ENCODE measurements at places on chromosomes 1 and 21.

DNA sequence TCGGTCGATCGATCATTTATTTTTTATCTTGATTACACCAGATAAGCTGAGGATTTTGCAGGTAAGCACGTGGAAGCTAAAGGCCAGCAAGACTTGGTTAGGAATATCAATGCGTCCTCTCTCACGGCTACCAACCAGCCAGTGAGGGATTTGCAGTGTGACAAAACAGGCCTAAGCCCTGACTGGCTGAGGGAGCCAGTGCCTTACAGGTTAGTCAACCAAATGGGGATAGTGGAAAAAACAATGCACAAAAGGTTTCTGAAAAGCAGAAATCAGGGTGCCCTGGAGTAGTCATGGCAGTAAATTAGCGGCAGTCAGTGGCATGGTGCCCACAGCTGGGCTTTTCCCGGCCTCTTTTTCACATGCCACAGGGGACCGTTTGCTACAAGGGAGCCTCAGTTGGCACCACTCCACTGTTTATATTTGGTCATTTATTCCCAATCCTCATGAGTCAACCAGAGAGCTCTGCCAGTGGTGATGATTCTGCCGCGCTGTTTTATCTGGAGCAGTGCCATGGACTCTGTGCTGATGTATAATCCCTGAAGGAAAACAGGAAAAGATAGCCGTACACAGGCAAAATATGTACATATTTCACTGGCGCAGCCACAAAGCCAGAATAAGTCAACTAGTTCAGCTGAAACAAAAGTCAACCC lies 167.6 kb downstream of the RHOU start:
- DNase-seq = no peak

DNA sequence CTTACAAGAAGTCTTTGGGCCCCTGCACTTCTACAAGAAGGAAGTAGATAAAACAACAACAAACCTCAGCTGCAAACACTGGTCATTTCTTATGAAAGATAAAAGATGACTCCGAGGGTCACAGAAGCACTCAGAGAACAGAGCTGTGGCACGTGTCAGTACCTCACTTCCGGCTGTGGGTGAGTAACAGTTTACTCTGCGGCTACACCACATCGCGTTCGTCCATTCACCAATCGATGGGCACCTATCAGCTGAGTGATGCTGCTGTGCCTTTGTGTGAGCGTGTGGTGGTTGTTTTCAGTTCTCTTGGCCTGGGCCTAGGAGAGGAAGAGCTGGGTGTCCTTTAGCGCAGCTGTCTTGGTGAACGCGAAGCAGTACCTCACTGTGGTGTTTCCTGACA lies 49.9 kb downstream of the COL6A1 start:
- no peak for DNase-seq

- no peak for DNase-seq
These were observed 30.1 kb downstream of the NFASC start for GRCh38 chr1:204900721-204901120.

- no peak for DNase-seq
These were observed 55.9 kb downstream of the ZBTB18 start for GRCh38 chr1:244106837-244107493.

- peak; percentile 43 for DNase-seq
These were observed 59.9 kb upstream of the ZSWIM5 start for GRCh38 chr1:45266151-45266801.

DNA sequence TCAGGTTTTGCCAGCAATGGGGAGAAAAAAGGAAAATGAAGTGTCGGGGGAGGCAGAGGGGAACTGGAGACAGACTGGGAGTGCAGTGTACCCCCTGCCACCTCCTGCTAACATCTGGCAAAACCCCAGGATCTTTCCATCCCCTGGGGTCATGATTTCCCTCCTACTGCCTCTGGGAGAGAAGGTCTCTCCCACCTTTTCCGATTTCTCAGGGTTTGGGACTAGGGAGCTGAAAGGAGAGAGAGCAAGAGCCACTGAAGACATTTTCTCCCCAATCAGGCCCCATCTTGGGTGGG lies 5.1 kb downstream of the FHL3 start:
- no peak for DNase-seq

- no peak for DNase-seq
These were observed 156.3 kb downstream of the CRB1 start for GRCh38 chr1:197424380-197424779.

GRCh38 chr1:225677350-225678124 lies 24.6 kb upstream of the ENAH start:
- peak; percentile 58 for DNase-seq

DNA sequence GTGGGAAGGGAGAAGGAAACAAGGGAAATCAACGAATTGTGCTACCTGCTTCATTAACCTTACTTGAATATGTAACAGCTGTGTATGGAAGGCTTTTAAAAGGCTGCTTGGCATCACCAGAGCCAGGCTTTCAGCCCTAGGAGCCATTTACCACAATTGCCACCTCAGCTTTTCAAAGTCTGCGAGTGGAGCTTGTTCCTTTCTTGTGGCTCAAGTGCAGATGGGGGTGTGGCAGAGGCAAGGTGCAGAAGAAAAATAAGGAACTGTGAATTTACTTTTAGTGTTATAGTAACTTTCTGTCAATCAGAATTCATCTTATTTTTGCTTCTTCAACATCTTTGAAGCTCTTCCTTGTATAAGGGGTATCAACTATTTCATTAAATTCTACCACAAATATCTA lies 17.6 kb downstream of the CLCA2 start:
- DNase-seq = no peak
